ENCODE measurements at places on chromosomes 5 and 9. TPM values are rescaled to one million over a fixed set of nuclear protein-coding genes. Genes with fewer than 3 reads are reported as not detected.

GRCh38 chr5:24094081-24094679, 550.6 kb downstream of the CDH10 start:
- DNase-seq: no peak

- DNase-seq: no peak
Observed at GRCh38 chr9:128701227-128701854, 962 bp upstream of the PKN3 start.

STPG3 gene
- not detected for total RNA-seq

GRCh38 chr5:173967241-173967640, 21.7 kb upstream of the C5orf47 start:
- no peak for DNase-seq

BTNL8 gene
- 0.32 TPM for total RNA-seq
